ENCODE measurements at places on chromosomes 4 and X.

GRCh38 chrX:13284570-13284969 lies 35.3 kb downstream of the ATXN3L start:
- no peak for DNase-seq

DNA sequence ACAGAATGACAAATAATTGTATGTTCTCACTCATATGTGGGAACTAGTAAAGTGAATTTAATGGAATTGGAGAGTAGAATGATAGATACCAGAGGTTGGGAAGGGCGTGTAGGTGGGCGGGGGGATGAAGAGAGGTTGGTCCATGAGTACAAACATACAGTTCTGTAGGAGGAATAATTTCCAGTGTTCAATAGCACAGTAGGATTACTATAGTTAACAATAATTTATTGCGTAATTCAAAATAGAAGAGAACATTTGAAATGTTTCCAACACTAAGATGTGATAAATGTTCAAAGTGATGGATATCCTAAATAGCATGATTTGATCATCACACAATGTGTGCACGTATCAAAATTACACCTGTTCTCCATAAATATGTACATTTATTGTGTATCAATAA lies 106.2 kb upstream of the IL1RAPL2 start:
- no peak for DNase-seq

DNA sequence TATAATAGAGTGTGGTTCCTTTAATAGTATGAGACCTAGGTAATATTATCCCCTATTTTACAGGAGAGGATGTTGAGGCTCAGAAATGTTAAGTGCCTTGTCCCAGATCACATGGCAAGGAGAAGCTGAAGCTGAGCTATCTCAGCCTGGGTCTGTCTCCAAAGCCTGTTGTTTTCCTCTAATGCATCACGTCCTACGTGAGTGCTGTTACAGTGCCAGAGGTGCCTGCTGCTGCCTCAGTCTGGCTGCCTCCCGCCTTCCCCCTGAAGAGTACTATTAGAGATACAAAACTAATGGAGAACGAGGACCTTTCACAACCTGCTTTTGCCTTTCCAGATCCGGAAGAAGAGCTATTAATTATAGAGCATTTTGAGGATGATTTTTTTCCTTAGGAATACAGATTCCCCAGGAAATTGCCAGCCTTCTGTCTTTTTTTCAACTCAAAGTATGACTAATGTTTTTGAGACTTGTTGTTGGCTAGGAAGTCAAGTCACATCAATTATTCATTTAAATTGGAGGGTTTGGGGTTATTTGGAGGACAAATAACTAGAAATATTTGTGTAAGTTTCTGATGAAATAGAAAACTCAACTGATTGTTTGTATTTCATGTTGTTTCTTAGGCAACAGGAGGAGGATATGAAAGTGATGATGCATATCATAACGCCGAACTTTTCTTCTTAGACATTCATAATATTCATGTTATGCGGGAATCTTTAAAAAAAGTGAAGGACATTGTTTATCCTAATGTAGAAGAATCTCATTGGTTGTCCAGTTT lies 43.9 kb upstream of the MTMR1 start:
- no peak for DNase-seq

- no peak for DNase-seq
These were observed 20.6 kb upstream of the PRR27 start for GRCh38 chr4:70133473-70133872.

GRCh38 chr4:1415681-1415981 lies 9.4 kb upstream of the NKX1-1 start:
- no peak for DNase-seq

GRCh38 chrX:72526534-72527508 lies 45.8 kb downstream of the HDAC8 start:
- DNase-seq = no peak

DNA sequence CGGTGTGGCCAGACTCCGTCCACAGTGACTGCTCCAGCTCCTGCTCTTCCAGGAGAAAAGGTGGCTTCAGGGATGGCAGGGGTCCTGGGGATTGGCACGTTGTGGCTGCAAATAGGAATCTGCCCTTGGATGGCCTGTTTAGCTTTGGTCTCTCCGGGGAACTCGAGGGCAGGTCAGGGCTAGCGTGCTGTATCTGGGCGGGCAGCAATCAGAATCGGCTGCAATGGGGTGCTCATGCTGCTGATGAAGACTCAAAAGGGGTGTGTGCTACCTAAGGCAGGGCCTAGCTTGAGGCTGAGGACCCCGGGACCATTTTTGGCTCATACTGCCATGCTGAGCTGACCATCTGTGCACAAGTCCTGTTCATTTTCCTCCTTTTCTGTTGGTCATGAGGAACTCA lies 51.3 kb downstream of the RGS12 start:
- DNase-seq = no peak

DNA sequence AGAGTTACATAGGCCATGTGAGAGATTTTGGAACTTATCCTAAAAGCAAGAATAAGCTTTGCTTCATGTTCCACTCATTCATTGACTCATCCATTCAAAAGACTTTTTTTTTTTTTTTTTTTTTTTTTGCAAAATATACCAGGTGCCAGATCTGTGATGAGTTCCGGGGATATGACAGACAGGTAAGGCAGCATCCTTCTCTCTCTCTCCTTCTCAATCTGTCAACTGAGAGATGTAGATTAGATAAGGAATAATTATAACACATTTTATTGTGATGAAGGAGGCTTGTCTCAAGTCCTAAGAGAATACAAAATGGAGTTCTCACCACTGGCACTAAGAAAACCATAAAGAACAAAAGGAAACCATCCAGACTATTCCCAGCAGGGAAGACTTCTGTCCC lies 190.2 kb upstream of the CPEB2 start:
- no peak for DNase-seq

All from left hindlimb (tissue), 1 donor.